ENCODE measurements at places on chromosomes 12 and 14. TPM values are rescaled to one million over a fixed set of nuclear protein-coding genes. Genes with fewer than 3 reads are reported as not detected.

DNA sequence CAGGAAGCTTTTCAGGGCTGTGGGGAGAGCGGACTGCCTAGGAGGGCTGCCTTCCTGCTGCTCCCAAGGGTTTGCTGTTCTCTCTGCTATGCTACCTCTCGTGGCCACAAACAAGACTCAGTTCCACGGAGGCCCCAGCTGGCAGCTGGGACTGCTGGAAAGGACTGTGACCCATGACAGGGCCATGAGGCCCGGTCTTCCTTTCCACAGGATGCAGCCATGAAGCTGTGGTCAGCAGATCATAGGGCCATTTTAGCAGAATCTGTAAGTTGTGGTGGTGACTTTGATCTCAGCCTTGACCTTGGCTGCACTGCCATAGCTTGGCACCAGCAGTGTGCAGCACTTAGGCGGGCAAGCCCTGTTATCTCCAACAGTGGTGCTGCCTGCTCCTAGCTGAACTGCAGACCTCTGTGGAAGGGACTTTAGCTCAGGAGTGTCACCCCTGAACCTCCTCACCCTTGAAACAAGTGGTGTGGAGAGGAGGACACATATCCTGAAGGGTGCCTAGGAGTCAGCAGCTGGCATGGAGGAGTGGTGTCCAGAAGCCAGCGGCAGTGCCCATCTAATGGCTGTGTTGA lies 12.3 kb downstream of the KRT80 start:
- H3K4me3 ChIP-seq = no peak overlapping the region
- H3K36me3 ChIP-seq = no peaks in the 10 kb centered on the region
- H3K27me3 ChIP-seq = no peaks in the 10 kb centered on the region

DNA sequence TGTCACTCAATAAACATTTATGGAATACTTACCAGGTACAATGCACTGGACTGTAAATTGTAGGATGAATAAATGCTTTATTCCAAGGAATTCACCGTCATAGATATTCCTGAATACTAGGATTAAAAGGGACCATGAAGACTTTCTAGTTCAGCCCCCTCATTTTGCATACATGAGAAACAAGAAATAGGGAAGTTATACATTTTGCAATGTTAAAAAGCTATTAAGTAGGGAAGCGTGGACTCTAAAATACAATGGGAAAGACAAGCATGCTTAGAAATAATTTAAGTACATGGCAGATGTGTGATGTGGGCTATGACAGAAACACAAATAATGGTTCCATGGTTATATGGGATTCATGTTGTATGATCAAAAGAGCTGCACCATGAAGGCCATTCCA lies 89.4 kb upstream of the SYT10 start:
- DNase-seq = no peak
- no peaks in the 10 kb centered on the region for H3K36me3 ChIP-seq
- no peak overlapping the region for H3K4me3 ChIP-seq
- no peak overlapping the region for H3K27ac ChIP-seq

DNA sequence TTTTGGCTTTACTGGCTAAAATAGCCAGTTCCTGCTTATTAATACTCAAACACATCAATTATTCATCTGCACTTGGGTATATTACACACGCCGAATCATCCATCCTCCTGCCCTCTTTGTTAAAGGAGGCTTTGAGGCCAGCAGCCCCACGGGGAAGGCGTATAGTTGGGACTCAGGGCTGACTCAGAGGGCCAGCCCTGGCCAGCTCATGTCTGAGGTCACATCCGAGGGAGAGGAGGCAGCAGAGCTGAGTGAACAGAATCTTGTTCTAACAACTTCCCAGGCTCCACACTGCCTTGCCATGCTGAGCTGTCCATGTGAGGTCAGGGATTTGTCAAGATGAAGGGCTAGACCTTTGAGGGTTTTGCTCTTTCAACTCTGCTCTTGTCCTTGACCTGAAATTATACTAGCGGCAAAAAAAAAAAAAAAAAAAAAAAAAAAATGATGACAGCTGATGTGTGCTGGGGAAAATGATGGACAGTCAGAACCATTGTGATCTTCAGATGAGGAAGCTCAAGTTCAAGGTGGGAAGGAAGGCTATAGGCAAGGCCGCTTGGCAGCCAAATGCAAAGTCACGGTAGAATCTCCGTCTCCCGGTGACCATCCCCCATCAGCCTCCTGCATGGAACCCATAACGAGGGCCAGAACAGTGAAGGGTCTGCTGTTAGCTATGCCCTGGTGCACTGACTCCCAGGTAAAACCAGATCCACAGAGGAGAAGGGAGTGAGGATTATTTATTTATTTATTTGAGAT lies 12.5 kb upstream of the MARK3 start:
- no peak overlapping the region for H3K27ac ChIP-seq
- H3K27me3 ChIP-seq = no peaks in the 10 kb centered on the region
- H3K36me3 ChIP-seq = no peaks in the 10 kb centered on the region
- H3K4me3 ChIP-seq = no peak overlapping the region

- no peak for DNase-seq
- no peaks in the 10 kb centered on the region for H3K4me1 ChIP-seq
- no peak overlapping the region for H3K27ac ChIP-seq
- H3K27me3 ChIP-seq = peaks cover 8% of the 10 kb centered on the region
- H3K36me3 ChIP-seq = no peaks in the 10 kb centered on the region
- H3K4me3 ChIP-seq = no peak overlapping the region
These were observed 128.8 kb upstream of the OR4E1 start for GRCh38 chr14:21802441-21802840.

DNA sequence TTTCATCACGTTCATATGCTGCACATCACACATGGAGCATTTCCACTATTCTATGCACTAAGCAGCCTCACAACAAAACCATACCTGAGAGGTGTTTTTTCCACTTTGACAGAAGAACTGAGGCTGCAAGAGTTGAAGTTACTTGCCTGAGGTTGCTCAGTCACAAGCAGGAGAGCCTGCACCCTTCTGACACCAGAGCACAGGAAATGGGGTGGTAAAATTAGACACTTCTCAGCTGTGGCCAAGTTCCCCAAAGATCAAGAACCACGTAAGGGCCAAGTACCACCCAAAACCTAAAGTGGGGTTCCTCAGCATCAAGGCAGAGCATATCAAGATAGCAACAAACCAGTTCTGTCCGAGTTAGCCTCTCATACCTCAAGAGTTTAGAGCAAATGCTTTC lies 185.8 kb downstream of the CAPZA3 start:
- H3K36me3 ChIP-seq = no peaks in the 10 kb centered on the region
- H3K27ac ChIP-seq = no peak overlapping the region
- H3K4me3 ChIP-seq = no peak overlapping the region
- H3K4me1 ChIP-seq = no peaks in the 10 kb centered on the region
- no peak for DNase-seq
- H3K27me3 ChIP-seq = no peaks in the 10 kb centered on the region

- H3K27ac ChIP-seq = no peak overlapping the region
- no peak for DNase-seq
- H3K4me3 ChIP-seq = no peak overlapping the region
- no peaks in the 10 kb centered on the region for H3K4me1 ChIP-seq
- no peaks in the 10 kb centered on the region for H3K27me3 ChIP-seq
- H3K36me3 ChIP-seq = no peaks in the 10 kb centered on the region
These were observed 277.2 kb downstream of the TMTC2 start for GRCh38 chr12:82963956-82964355.

- H3K27me3 ChIP-seq = no peaks in the 10 kb centered on the region
- peaks cover 12% of the 10 kb centered on the region for H3K4me1 ChIP-seq
- H3K27ac ChIP-seq = no peak overlapping the region
- H3K4me3 ChIP-seq = no peak overlapping the region
These were observed 19.8 kb downstream of the DAD1 start for GRCh38 chr14:22569106-22569736.

DNA sequence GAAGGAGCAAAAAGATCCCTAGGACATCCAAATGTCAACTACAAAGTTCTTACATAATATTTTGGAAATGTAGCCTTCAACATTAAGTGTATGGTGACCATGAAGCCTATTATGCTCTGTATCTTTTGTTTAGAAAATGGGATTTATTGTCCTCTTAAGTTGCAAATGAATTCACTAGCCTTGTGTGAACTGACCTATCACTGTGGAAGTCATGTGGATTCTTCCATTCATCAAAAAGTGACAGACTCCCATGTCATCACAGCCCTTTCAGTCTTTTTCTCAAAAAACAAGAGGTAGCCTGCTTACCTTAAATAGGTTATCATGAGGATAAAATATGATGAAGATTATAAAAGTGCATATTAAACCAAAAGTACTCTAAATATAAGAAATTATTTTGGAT lies 179.9 kb downstream of the GRIP1 start:
- no peaks in the 10 kb centered on the region for H3K36me3 ChIP-seq
- no peak for DNase-seq
- H3K4me3 ChIP-seq = no peak overlapping the region
- no peak overlapping the region for H3K27ac ChIP-seq
- no peaks in the 10 kb centered on the region for H3K27me3 ChIP-seq

Gene TMPRSS12
- total RNA-seq = not detected

All from heart left ventricle (tissue), 16 donors.